NCI-H524 (cell line): ENCODE measurements at places on chromosomes 1 and 21.

DNA sequence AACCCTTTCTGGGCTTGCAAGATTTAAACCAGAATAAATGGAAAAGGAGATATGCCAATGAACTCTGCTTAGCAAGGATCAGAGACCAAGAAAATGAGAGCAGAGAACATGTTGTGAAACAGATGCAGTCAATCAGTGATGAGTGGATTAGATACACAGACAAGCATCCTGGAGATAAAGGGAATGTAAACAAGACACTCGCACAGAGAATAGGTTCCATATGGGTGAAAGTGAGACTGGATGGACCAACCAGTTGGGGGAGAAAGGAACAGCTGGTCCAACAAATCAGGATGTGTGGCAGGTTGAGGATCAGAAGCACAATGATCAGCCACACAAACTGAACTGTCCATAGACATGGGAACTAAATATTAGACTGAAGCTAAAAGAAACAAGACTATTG lies 338.2 kb downstream of the ASTN1 start:
- peak; percentile 97 for DNase-seq

DNA sequence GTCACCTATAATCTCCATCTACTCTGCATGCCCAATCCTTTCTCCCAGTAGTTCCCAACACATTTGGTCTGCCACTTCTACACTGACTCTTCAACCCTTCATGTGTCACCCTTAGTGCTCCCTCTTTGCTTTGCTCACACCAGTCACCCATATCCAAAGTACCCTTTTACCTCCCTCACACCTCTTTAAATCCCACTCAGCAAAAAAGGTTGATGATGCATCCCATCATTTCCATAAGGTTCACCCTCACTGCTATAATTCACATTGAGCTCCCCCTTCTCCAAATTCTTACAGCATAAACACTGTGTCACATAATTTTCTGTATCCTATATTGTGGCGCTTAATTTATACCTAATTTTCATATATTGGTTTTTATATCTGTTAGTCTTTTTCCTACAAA lies 83.8 kb upstream of the ATP1B1 start:
- no peak for DNase-seq

GRCh38 chr1:72281144-72281543 lies 1.2 kb downstream of the NEGR1 start:
- no peak for DNase-seq

DNA sequence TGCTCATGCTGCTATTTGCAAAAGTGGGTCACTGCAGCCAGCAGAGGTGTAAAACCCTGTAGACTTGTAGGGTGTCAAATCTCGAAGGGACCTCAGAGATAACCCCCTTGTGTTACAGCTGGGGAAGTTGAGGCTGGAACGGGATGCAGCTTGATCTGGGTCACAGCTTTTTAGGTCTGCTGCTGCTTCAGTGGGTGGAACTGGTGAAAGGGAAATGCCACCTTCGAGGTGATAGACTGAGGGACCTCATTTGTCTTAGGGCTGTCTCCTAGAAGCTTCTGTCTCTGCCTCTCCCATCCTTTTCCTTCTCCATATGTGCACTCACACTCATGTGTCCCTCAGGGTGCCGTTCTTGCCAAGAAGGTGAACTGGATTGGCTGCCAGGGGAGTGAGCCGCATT lies 35.4 kb downstream of the QSOX1 start:
- no peak for DNase-seq

GRCh38 chr1:220113136-220113695 lies 19.3 kb downstream of the IARS2 start:
- no peak for DNase-seq

DNA sequence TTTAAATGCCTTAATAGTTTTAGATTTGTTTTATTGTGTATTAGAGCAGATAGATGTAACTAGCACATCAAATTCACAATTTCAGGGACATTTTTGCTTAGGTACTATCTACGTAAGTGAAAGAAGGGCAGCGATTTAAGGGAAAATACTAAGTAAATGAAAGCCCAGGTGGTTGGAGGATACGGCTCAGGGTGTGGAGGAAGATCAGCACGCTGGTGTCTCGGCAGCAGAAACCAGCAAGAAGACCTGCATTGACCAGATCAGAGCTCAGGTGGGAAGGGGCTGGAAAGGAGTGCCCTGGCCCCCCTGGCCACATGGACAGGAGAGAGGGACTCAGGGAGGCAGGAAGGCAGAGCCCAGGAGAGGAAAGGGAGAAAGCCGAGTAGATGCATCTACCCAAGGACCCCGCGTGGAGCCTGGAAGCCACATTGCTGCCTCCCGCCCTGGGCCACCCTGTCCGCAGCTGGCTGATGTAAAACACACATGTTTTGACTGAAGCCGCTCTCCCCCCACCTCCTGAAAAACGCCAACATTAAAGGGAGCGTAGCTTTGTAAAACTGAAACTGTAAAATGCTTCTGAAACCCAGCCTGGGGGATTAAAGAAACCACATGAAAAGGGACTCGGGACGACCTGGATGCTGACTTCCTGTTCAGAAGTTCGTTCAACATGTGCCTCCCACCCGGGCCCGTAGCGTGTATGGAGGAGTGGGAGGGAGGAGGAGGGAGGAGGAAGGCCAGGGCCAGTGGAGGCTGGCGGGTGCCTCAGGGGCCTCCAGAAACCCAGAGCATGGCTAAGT lies 72.6 kb upstream of the TARDBP start:
- DNase-seq = no peak

DNA sequence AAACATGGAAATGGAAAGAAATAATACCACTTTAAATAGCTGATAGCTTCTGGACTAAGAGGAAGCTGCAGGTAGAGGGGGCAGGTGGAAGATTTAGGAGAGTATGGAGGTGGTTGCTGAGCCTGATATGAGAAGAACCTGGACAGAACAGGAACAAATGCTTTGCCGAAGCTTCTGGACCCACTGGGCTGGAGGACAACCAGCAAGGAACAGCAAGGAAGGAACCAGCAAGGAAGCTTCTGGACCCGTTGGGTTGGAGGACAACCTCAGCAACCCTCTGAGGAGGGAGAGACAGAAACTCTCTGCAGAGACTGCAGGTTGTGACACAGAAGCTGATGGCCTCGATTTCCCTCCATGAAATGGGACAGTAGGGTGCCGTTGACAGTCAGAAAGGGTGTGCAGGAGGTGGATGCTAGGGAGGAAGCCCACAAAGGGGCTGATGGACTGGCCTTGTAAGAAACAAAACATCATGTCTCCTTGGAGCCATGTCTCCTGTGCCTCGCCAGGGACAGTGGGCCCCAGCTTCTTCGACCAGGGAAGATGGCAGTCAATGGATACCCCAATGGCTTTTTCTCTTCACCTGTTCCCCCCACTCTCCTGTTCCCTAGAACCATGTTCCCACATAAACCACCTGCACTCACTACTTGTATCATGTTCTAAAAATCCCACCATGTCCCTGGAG lies 8.3 kb upstream of the WNT3A start:
- no peak for DNase-seq

DNA sequence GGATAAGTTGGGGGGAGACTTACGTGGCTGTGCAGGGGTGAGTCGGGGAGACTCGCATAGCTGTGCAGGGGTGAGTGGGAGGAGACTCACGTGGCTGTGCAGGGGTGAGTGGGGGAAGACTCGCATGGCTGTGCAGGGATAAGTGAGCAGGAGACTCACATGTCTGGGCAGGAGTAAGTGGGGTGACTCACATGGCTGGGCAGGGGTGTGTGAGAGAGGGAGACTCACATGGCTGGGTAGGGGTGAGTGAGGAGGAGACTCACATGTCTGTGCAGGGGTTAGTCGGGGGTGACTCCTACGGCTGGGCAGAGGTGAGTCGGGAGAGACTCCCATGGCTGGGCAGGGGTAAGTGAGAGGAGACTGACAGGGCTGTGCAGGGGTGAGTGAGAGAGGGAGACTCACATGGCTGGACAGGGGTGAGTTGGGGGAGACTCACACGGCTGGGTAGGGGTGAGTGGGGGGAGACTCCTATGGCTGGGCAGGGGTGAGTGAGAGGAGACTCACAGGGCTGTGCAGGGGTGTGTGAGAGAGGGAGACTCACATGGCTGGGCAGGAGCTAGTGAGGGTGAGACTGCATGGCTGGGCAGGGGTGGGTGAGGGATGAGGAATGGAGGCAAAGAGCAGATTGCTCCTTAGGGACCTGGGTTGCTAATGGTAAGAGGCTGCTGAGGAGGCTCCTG lies 56.0 kb upstream of the ABCG1 start:
- DNase-seq = no peak

- no peak for DNase-seq
Observed at GRCh38 chr21:33412832-33413519, 9.8 kb downstream of the IFNGR2 start.

DNA sequence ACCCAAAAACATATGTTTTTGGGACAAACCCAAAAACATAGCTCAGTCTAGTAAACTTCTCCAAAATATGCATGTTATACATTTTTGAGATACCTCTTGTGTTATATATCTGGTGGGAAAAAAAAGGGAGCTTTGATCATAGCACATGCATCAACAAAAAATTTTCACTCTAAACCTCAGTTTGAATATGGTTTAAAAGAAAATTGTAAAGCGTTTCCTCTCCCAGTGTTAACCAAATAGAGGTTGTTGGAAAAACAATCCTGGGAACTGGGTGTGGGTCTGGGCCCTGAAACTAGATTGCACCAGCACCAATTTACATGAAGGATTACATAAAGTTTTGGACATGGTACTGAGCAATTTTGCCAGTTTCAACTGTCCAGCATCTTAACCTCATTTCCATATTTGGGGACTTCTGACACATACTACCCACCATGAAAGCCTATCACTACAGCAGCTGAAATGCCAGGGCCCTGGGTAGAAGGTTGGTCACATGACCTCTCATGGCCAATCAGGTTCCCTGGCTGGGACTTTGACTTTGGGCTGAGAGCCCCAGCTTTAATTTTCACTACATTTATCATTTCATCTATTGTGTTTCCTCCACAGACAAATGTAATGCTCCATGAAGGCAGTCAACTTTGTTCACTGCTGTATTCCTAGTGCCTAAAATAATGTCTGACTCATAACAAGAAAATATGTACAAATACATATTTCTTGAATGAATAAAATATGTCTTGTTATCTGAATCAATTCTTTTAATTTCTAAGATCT lies 150.7 kb downstream of the SETD4 start:
- DNase-seq = no peak

DNA sequence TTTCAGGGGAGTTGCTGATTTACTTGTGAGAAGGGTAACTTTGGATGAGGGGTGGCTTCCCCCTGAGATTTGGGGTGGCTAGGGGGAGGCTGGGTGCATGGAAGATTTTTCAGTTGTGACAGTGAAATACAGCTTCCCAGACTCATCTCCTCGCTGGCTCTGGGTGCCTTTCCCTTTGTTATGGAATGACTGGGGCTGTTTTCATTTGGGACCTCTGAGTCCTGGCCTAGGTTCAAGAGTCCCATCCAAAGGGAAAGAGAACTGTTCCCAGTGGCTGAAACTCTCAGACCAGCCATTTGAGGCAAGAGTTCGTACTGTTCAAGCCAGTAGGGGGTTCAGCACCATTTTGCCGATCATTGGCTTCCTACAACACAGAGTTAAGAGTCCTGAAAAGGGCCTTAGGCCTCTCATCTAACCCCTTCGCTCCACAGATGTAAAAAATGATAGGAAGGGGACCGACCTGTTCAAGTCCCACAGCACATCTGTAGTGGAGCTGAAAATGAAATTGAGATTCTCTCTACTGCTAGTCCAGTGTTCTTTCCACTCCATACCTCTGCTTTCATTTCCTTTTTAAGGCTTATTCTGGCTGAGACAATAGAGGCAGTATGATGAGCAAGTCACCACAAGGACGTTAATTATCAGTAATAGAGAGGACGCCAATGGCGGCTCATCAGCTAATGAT lies 958 bp downstream of the DDR2 start:
- no peak for DNase-seq

DNA sequence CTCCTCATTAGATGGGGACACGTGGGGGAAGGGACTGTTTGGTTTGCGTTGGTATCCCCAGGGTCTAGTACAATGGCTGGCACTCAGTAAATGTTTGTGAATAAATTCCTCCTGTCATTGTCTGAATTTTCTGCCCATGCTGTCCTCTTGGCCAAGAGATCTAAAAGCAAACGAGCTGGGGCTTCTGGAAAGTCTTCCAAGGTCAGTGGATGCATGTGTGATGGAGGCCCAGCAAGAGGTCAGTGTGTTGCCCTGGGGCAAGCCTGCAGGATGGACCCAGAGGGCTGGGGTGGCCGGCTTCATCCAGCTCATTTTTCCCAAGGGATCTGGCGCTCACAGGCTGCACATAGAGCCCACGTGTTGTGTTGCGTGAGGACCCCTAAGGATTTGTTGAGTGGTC lies 30.0 kb upstream of the JUN start:
- no peak for DNase-seq

- DNase-seq = no peak
Observed at GRCh38 chr1:162970021-162970420, 99.1 kb upstream of the RGS4 start.

- no peak for DNase-seq
Observed at GRCh38 chr1:18658831-18659230, 28.2 kb downstream of the PAX7 start.

DNA sequence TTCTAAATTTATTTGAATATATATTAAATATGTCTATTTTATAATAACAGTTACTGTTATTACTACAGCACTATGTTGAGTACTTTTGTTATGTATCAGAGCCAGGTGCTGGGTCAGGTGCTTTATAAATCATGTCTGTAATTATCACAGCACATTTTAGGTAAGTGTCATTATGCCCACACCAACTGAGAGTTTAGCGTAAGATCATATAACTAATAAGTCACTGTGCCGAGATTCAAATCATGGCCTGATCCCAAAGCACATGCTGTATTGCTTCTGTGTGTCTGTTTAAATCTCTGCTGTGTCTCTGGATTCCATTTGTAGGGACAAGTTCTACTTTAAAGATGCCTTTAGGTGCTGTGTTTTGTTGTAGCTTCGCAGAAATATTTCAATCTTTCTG lies 1.9 kb downstream of the GPSM2 start:
- peak; percentile 12 for DNase-seq

DNA sequence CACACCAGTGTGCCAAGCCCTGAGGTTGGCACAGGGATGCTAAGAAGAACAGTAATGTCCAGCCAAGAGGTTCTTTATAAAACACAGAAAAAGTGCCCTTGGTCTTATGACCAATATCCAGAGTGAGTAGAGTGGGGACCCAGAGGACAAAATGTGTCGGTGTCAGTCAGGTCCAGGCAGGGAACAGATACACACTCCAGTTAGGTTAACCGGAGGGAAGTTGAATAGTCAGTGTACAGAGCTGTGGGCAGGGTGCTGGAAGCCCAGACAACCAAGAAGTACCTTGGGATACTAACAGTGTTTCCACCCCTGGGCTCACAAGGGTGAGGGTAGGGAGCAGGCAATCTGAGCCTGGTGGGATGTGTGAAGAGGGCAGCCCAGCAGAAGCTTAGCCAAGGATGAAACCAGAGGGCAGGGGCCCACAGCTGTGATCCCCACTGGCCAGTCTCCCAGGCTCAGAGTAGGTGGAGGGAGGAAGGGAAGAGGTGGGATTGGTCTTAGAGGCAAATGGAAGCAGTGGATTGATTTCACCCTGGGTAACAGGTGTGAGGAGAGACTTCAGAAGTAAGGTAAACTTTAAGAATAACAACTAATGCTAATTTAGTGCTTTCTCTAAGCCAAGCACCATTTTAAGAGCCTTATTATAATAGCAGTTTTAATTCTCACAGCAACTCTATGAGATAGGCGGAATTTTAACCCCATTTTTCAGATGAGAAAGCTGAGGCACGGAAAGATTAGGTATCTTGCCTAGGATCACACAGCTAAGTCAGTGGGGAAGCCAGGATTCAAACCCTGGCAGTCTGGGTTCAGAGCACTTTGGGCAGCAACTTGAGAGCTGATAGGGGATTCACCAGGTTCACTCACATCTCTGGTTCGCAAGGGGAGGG lies 143.4 kb upstream of the HOOK1 start:
- no peak for DNase-seq

- DNase-seq = no peak
Observed at GRCh38 chr1:175126347-175126746, 58.7 kb downstream of the TNN start.
